ENCODE measurements at places on chromosomes 7 and 10.

- no peak for DNase-seq
Measured at GRCh38 chr10:66996996-66997395, 71.2 kb downstream of the LRRTM3 start.

DNA sequence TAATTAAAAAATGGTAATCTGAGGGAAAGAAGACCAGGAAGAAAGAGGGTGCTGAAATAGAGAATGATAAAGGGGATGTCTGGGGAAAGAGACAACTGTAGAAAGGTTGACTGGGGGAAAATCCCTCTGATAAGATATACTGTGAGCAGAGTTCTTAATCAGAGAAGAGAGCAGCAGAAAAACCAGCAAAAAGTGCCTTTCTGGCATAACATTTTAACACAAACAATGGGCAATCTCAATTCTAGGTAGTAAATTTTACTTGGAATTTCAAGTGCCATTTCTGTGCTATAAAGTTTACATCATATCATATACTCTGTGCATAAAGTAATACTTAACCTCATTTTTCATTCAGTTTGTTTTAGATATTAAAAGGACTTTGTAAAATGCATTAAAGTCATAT lies 251.9 kb upstream of the HGF start:
- DNase-seq = no peak

GRCh38 chr7:53246957-53247356 lies 211.5 kb downstream of the POM121L12 start:
- DNase-seq = no peak

GRCh38 chr7:39504963-39505362 lies 61.2 kb upstream of the YAE1 start:
- DNase-seq = no peak

GRCh38 chr10:32979041-32979440 lies 21.0 kb upstream of the ITGB1 start:
- DNase-seq = no peak

All from brain (organoid and tissue), 16 donors.